CD4-positive, CD25-positive, alpha-beta regulatory T cell (primary cell): ENCODE measurements at places on chromosomes 7 and 10.

DNA sequence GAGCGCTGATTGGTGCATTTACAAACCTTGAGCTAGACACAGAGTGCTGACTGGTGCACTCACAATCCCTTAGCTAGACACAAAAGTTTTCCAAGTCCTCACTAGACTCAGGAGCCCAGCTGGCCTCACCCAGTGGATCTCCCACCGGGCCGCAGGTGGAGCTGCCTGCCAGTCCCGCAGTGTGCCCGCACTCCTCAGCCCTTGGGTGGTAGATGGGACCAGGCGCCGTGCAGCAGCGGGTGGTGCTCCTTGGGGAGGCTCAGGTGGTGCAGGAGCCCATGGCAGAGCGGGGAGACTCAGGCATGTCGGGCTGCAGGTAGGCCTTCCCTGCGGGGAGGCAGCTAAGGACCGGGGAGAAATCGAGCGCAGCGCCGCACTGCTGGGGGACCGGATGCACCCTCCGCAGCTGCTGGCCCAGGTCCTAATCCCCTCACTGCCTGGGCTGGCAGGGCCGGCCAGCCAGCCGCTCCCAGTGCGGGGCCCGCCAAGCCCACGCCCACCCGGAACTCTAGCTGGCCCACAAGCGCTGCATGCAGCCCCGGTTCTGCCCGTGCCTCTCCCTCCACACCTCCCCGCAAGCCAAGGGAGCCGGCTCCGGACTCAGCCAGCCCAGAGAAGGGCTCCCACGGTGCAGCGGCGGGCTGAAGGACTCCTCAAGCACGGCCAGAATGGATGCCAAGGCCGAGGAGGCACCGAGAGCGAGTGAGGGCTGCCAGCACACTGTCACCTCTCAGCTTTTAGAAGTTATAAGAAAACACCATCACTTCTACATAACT, 128.9 kb downstream of the ZNF438 start:
- no peaks in the 10 kb centered on the region for H3K27me3 ChIP-seq
- H3K27ac ChIP-seq: no peak overlapping the region
- H3K4me3 ChIP-seq: no peak overlapping the region

DNA sequence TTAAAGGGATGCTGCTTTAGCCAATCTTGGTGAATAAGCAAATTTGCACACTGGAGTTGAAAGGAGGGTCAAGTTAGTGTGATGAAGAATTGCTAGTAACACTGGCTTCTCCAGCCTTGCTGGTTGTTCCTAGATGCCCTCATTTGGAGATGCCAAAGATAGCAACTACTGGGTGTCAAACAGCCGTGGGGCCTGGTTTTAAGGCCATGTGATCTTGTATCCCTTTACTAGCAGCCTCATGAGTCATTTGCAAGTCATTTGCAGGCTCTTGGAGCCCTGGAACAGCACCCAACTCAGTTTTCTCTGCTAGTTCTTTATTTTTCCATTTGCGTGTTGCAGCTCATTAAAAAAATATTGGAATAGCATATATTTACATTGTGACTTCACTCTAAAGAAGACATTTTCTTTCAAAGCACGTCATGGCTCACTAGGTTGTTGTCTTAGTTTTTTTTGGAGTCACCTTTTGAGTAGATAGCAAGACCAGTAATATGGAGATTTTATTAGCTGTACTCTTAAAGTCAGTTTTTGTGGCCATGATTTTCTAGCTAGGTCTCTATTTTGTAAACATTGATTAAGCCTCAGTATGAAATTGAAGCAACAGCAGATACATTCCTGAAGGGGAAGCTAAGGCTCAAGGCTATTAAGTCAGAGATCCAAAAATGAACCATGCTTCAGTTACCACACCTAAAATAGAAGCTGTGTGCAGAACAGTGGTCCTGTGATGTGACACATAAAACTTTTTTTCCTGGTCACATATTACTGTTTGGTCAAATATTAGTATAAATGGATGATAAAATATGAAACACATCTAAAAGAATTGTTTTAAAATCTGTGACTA, 1.3 kb downstream of the LSMEM1 start:
- DNase-seq: no peak
- no peak overlapping the region for H3K27ac ChIP-seq
- no peaks in the 10 kb centered on the region for H3K4me1 ChIP-seq
- no peak overlapping the region for H3K4me3 ChIP-seq
- H3K27me3 ChIP-seq: no peaks in the 10 kb centered on the region
- no peaks in the 10 kb centered on the region for H3K36me3 ChIP-seq

DNA sequence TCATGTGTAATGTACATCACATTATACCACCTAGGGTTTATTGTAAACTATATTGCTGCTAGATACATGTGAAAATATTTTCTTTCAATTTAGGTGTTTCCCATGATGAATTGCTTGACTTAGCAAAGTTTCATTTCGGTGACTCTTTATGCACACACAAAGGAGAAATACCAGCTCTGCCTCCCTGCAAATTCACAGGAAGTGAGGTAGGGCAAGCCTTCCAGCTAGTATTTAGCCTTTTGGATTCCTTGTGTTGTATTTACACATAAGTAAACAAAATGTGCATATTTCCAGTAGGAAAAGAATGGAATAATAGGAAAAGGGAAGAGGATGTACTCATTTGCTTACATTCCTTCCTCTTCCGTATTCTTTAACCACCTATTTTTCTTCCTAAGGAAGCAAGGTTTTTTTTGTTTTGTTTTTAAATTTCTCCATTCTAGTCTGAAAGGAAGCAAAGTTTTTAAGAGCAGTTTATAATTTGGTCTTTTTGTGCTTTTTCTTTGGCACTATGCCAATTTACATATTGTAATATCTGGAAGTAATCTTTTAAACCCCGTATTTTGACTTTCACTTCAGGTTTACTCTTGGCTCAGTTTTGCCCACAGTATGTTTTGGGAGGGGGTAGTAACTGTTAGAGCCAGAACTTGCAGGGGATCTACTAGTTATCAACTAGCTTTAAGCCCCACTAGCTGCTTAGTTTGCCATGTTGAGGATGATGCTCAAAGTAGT, 10.4 kb downstream of the PMPCB start:
- DNase-seq: no peak
- H3K36me3 ChIP-seq: peaks cover 91% of the 10 kb centered on the region
- no peaks in the 10 kb centered on the region for H3K4me1 ChIP-seq
- H3K27ac ChIP-seq: no peak overlapping the region
- H3K27me3 ChIP-seq: no peaks in the 10 kb centered on the region

DNA sequence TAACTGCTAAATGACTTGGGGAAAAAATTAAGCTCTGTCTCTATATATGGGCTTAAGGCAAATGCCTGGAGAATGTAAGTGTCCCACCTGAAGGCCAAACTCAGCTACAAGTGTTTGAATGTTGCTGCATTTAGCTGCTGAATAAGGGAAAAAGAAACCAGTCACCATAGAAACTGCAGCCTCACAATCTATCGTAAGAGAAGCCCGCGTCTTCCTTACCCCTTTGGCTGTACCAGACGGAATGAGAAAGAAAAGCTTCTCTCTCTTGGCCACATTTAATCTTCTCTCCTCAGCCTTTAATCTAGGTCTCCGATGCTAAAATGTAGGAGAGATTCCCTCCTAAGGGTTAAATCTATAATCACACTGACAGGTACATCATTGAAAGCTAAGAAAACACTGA, 147.2 kb downstream of the SFMBT2 start:
- H3K4me1 ChIP-seq: peaks cover 18% of the 10 kb centered on the region
- no peak overlapping the region for H3K4me3 ChIP-seq
- H3K27me3 ChIP-seq: no peaks in the 10 kb centered on the region
- H3K36me3 ChIP-seq: no peaks in the 10 kb centered on the region
- DNase-seq: no peak

GRCh38 chr7:102390697-102391484, 5.3 kb upstream of the PRKRIP1 start:
- H3K4me1 ChIP-seq: peaks cover 8% of the 10 kb centered on the region
- DNase-seq: peak; percentile 59
- no peaks in the 10 kb centered on the region for H3K27me3 ChIP-seq

- no peak overlapping the region for H3K27ac ChIP-seq
- no peak for DNase-seq
- H3K27me3 ChIP-seq: no peaks in the 10 kb centered on the region
- no peak overlapping the region for H3K4me3 ChIP-seq
Observed at GRCh38 chr10:115826396-115826795, 446.6 kb downstream of the GFRA1 start.

GRCh38 chr10:119701861-119702260, 24.0 kb upstream of the INPP5F start:
- H3K4me3 ChIP-seq: no peak overlapping the region
- no peaks in the 10 kb centered on the region for H3K27me3 ChIP-seq
- H3K27ac ChIP-seq: no peak overlapping the region
- H3K4me1 ChIP-seq: peaks cover 22% of the 10 kb centered on the region

DNA sequence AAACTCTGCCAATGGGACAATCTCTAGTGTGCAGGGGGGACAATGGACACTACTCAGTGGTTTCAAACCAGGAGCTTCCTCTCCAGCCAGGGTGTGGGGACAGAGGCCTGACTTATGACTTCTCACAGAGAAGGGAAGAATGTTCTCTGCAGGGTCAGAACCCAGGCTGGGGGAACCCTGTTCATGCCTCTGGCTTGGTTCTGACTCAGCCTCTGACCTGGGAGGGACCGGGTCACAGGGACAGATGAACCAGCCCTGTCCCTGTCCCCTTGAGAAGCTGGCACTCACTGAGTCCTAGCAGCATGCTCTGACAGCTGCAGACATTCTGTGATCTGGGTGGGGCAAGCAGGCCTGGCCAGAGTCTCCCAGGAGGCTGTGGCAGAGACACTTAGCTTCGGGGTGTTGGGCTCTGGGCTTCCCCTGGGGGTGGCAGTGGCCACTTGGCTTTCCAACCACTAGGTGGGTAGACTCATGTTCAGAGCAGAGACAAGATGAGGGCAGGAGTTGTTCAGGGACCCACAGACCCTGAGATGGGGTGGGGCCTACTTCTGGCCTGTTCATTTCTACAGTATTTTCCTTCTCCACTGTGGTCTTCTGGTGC, 13.6 kb downstream of the TSPAN15 start:
- H3K4me1 ChIP-seq: no peaks in the 10 kb centered on the region
- DNase-seq: peak; percentile 44
- no peaks in the 10 kb centered on the region for H3K36me3 ChIP-seq
- no peak overlapping the region for H3K4me3 ChIP-seq
- H3K27me3 ChIP-seq: no peaks in the 10 kb centered on the region
